ENCODE measurements at places on chromosomes 2 and 18.
A peak's percentile ranks its signal among the peaks of the same experiment; 100 is the strongest.

- DNase-seq, result no peak
Measured at GRCh38 chr18:60100778-60101177, 201.0 kb downstream of the PMAIP1 start.

- DNase-seq, result no peak
Measured at GRCh38 chr2:222362336-222362735, 62.0 kb upstream of the SGPP2 start.

GRCh38 chr2:42865884-42866881 is 73.8 kb upstream of the HAAO start:
- no peak for DNase-seq

- DNase-seq, result peak; percentile 88
Measured at GRCh38 chr2:165440367-165440766, 29.1 kb upstream of the CSRNP3 start.

DNA sequence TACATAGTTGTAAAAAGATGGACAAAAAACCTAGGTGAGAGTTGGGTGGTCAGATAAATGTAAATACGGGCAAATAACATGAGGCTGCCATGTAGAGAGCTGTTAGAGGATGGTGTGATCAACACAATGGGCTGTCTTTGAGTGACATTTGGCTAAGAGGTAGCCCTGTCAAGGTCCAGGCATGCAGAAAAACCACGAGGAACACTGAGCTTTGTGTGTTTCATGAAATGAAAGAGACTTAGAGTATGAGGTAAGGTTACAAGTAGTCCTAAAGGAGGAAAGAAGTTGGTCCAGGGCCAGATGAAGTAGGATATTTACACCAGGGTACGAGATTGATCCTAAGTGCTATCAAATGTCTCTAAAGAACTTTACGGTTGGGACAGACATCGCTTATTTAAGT is 160.9 kb downstream of the RDH14 start:
- DNase-seq, result no peak

DNA sequence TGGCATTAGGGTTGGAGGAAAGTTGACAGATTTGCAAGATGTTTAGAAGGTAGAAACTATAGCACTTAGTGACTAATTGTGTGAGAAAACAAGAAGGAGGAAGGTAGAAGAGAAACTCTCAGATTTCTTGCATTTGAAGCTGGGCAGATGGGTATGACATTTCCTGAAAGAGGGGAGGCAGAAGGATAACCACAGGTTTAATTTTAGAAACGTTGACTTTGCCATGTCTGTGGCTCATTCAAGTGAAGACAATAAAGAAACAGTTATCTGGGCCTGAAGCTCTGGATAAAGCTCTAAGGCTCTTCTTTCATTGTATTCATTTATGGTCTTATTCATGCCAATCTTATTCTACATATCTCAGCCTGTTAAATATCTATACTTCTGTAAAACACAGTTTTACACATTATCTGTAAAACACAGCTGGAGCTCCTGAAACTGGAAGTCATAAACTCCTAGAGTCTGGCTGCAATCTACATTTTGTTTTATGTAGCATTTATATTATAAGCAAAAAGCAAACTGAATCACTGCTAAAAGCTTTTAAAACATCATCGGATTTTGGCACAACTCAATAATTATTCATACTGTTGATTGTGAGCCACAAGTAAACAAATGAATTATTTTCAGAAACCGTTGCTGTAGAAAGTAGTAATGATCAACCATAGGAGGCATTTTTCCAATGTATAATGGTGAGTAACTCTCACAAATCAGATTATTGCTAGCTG is 138.5 kb downstream of the RIT2 start:
- DNase-seq, result peak; percentile 53

- no peak for DNase-seq
Measured at GRCh38 chr2:85926931-85927661, 38.3 kb upstream of the ST3GAL5 start.

DNA sequence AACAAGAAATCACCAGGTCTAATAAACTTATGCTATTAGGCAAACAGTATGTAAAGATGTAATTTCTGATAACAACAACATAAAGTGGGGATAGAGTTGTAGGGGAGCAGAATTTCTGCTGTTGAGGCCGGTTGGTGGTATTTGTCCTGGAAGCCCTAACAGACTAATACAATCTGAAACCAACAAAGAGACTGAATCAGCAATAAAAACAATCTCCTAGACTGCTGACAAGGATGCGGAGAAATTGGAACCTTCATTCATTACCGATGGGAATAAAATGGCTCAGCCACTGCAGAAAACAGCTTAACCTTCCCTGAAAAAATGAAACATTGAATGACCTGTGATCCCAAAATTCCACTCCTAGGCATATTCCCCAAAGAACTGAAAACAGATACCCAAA is 88.7 kb downstream of the GYPC start:
- DNase-seq, result no peak

DNA sequence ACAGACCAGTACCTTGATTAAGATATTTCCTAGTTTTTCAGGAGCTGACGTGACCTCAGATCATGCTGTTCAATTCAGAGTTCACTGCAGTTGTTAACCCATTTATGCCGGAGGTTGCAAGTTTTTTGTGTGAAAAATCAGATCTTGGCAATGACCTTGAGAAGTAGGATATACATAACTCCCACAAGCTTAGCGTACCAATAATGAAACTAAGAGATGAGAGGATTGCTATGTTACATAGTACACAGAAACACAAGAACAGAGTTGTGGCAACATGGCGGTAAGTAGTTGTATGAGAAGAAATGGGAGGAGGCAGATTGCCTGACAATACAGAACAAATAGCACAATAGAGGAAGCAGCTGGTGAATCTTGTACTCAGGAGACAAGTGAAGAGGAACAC is 39.1 kb downstream of the PPIG start:
- DNase-seq, result no peak

DNA sequence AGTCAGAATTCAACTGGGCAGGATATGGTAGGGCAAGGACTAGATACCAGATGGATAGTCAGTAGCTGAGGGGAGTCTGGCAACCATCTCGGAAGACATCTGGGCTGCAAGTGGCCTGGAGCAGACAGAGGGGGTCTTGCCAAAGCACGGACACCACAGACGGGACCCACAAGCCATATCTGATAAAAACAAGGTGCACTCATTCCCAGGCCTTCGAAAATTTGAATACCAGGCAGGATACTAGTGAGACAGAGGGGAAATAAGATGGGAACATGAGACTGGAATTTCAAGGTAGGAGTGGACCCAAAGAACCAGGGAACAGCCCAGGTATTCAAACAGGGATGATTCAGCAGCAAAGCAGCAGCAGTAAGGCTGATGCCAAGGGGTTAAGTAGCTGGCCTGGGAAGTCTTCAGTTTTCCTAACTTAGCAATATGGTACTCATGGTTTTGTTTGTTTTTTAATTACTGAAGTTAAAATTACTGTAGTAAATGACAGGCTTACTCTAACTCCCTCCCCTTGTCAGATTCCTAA is 144.9 kb upstream of the NCKAP5 start:
- DNase-seq, result no peak

- DNase-seq, result no peak
Measured at GRCh38 chr18:58862356-58862755, 2.3 kb upstream of the ZNF532 start.

GRCh38 chr2:170253721-170254230 is 75.8 kb downstream of the MYO3B start:
- DNase-seq, result no peak

DNA sequence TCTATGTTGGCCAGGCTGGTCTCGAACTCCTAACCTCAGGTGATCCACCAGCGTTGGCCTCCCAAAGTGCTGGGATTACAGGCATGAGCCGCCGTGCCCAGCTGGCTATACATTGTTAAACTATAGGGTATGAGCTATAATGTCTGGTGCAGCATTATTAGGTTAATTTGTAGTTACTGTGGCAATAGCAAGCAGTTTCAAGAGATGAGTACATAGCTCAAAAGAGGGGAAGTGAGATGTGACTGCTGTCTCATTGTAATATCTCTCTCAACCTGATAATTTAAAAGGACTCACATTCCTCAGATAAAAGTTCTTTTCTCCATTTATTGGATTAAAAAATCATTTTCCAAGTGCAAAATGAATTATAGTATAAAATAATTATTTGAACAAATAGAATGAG is 116.4 kb downstream of the INO80D start:
- DNase-seq, result no peak

DNA sequence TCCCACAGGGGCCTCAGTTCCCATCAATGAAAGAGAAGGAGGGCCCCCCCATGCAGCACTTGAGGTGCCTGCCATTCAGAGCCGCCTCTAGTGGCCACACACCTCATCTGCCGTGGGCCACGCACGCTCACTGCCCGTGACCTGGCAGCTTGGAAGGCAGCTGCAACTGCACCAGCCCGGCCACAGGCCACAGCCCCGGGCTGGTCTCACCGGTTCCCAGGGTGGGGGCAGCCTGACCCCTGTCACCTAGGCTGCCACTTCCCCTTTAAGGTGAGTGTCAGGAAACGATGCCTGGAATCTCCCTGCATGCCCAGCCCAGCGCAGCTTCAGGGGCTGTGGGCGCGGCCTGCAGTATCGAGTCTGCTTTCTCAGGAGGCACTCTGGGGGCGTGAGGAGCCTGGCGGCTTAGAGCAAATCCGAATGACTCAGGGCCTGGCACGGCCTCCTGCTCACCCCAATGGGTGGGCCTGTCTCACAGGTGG is 2.6 kb downstream of the MAB21L4 start:
- peak; percentile 49 for DNase-seq

DNA sequence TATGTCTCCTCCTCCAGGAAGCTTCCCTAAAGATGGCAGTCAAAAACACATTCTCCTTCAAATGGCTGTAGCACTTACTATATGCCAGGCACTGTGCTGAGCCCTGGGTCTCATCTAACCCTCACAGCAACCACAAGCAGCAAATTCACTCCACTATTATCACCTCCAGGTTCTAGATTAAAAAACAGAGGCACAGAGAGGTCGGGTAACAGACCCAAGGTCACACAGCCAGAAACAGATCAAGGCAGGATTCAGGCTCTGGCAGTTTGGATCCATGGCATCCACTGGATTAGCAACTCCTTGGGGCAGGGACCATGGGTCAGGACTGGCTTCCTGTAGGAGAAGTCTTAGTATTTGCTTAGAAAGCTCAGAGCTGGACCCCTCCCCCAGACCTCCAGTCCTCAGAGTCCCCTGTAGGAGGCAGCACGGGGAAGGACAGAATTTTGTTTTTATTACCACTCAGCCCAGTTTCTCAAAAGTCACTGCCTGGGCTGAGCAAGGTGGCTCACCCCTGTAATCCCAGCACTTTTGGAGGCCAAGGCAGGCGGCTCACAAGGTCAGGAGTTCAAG is 34.4 kb downstream of the ZFP36L2 start:
- DNase-seq, result no peak

GRCh38 chr2:111710085-111710484 is 173.9 kb downstream of the ANAPC1 start:
- no peak for DNase-seq

GRCh38 chr2:36963106-36963505 is 3.2 kb downstream of the STRN start:
- DNase-seq, result peak; percentile 41

- peak; percentile 67 for DNase-seq
Measured at GRCh38 chr18:74476140-74476539, 19.0 kb upstream of the DIPK1C start.

GRCh38 chr2:65503746-65504145 is 71.3 kb upstream of the SPRED2 start:
- no peak for DNase-seq

DNA sequence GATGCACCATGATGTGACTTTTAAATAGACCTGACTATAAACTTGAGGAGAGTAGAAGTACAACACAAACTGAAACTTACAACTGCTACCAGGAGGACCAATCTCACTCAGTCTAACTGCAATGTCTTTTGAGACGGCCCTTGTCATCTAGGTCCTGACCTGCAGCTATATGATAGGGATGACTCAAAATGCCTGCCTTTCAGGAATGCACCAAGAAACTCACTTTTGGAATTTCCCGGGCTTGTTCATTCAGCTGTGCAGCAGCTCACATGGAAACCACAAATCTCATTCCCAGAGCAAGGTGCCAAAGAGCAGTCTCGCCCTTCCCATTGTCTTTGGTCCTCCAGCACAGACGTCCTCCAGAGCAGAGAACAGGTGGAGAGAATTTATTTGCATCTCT is 113.7 kb downstream of the SPOPL start:
- no peak for DNase-seq

DNA sequence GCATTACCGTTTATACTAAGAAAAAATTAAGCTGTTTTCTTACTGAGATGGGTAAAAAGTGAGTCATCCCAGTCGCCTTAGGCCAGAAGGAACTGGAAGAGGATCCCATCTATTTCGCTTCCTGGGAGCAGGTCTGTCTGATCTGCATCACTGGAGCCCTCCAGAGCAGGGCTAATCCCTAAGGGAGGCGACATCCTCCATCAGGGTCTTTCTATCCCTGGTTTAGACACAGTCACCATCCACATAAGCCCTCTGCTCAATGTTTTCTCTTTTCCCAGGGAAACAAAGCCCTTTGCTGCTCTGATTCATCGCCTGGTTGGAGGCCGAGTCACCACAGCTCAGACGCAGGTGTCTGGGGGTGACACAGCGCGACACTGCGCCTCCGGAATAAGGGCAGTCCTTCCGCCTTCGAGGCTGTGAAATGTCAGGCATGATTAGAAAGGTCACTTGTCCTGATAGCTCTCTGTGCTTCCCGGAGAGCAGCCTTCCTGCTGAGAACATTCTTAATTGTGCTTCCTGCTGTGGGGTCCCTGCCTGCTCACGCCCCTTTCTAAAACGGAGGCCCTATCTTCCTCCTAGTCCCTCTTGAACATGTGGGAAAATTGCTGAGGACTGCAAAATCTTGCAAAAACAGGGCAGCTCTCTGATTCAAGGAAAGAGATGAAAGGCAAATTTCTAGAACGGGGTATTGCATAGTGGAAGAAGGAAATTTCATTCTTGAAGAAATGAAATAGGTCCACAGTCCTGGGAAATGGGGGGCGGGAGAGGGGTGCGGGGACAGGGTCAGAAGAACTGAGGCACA is 56.3 kb downstream of the MARCHF4 start:
- no peak for DNase-seq

DNA sequence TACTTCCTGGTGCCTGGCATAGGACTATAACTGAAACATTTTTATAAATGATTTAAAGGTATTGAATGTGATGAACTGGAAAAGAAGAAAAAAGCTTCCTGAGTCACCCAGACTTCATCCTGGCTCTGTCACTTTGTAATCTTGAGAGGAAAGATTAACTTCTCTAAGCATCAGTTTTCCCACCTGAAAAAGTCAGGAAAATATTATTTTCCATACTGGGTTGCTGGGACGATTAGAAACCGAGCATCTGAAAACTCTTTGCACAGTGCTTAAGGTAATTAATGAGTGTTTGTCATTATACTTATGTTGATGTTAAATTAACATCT is 71.8 kb downstream of the FMNL2 start:
- DNase-seq, result no peak

DNA sequence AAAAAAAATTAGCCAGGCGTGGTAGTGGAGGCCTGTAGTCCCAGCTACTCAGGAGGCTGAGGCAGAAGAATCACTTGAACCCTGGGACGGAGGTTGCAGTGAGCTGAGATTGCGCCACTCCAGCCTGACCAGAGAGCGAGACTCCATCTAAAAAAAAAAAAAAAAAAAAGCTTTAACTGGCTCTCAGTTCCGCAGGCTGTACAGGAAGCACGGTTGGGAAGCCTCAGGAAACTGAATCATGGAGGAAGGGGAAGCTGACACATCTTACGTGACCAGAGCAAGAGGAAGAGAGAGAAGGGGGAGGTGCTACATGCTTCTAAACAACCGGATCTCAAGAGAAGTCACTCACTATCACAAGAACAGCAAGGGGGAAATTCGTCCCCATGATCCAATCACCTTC is 505.6 kb upstream of the SLC8A1 start:
- no peak for DNase-seq
